Esophagus muscularis mucosa (tissue), 4 donors: ENCODE measurements at places on chromosomes 2 and 18. TPM values are rescaled to one million over a fixed set of nuclear protein-coding genes. Genes with fewer than 3 reads are reported as not detected.

The MC4R gene
- 0.66 TPM for total RNA-seq

The IL1R1 gene
- 55.6 TPM for total RNA-seq

The FRZB gene
- 46.9 TPM for total RNA-seq

The CCDC74B gene
- total RNA-seq, result 5.0 TPM

The PRKAG3 gene
- total RNA-seq, result not detected

The ABCB11 gene
- not detected for total RNA-seq
